H9 (cell line): ENCODE measurements at places on chromosomes 11 and 22.
A peak's percentile ranks its signal among the peaks of the same experiment; 100 is the strongest.

DNA sequence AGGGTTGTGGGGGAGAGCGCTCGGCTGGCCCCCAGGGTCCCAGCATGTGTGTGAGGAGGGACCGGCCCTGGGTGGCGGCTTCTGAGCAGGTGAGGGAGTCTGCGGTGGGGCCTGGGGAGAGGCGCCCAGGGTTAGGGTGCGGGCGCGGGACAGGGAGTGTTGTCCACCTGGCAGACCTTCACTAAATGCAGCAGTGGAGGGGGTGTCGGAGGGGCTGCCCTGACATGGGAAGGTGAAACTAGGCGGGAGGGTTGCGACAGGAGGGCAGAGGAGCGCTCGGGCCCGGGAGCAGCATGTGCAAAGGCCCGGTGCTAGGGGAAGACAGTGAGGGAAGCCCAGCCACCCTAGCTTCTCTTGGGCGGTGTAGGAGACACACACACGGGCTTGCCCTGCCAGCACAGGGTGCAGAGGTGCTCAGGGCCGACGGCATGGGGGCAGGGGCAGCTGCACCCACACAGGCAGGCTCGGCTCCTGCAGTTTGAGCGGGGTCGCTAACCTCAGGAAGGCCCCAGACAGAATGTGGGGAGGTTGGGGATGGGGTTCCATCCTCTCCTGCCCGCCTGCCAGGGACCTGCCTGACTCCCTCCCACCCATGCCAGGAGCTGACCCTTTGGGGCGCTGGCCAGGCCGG is 22.2 kb downstream of the OTUB1 start:
- no peak for DNase-seq

DNA sequence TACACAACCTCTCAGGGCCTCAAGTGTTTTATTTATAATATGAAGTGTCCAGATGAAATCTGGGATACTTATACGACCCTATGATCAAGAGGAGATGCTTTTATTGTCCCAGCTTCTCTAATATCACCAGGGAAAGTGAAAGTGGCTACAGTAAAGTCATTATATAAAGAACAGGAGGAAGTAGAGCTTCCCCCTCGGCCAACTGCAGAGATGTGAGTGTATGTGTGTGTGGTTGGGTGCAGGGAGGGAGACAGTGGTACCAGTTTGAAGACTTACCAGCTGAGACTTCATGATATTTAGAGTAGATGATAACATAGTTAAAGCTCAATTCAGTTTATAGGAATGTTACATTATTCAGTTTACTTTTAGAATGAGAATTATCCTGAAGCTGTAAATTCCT is 373.6 kb upstream of the DDI1 start:
- no peak for DNase-seq

DNA sequence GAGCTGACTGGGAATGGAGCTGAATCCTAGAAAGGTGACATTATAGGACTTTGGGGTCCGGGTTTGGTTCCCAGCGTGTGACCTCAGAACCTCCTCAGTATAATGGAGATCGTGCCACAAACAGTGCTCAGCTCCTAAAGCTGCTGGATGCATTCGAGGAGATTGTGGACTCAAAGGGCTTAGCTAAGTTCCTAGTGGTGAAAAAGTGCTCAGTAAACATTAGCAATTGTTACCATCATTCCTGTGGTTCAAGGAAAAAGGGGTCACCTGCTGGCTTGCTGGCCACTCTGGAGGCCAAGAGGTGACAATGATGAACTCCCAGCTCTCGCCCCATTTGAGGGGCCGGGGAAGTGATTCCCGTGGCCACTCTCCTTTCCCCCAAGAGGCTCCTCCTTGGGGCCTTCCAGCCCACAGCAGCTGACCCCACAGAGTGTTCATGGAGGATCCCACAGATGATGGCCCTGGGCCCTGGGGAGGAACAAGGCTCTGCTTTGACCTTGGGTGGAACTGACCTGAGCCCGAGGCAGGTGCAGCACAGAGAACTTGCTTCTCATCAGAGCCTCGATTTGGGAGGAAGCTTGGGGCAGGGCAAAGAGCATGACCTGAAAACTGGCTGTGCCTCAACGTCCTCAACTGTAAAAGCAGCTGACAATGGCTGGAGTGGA is 40.1 kb downstream of the TRIM29 start:
- DNase-seq = no peak

DNA sequence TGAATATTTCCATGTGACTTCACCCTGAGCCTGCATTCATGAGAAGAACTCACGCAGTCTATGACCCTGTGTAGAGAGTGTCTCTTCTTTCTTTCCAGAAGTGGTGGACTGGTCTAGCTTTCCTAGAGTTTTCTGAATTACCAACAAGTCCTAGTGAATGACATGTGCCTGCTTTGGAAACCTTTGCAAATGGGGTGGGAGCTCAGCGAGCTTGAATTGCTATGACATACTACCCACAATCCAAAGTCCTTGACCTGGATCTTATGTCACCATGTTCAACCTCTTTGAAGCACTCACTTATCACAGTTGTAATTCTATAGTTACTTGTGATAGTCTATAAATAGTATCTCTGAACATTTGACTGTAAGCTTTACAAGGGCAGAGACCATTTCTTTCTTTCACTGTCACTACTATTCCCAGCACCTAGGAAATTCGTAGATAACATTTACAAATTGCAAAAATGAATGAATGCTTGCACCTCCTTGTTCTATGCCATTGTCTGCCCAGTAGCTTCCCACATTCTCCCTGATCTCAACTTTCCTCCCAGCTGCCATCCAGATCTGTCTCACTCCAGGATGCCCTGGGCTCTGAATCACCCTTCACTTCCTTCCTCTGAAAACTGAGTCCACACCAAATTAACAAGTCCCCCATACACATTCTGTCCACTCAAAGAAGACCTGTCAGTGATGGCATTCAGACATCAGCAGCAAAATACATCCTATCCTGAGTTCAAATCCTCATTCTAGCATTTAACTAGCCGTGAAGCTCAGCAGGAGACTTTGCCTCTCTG is 201.9 kb upstream of the SESN3 start:
- DNase-seq = no peak

DNA sequence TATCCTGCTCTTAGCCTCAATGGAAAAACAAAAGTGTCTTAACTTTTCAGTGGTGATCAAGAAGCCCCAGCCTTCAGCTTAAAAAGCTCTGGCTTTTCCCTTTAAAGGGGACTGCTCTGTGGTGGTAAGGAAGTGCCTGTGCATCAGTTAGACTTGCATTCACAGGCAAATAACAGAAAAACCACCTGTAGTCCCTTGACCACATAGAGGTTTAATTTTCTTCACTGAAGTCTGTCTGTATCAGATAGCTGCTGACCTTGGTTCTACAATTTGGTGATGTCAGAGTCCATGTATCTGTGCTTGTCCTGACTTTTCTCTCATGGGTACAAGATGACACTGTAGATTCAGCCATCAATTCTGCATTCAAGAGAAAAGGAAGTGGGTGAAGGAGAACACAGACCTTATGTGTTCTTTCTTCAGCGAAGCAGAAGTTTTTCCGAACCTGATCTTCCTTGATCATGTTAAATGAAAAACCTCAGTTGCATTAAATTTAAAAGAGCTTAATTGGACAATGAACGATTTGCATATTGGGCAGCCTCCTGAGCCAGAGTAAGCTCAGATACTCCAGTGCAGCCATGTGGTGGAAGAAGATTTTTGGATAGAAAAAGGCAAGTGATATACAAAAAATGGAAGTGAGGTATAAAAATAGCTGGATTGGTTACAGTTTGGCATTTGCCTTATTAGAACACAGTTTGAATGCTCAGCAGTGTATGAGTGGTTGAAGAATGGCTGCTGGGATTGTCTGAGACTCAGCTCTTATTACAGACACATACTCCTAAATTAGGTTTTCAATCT is 43.2 kb upstream of the RDX start:
- DNase-seq = no peak

GRCh38 chr11:2432628-2433071 is 11.7 kb downstream of the TRPM5 start:
- no peak for DNase-seq

DNA sequence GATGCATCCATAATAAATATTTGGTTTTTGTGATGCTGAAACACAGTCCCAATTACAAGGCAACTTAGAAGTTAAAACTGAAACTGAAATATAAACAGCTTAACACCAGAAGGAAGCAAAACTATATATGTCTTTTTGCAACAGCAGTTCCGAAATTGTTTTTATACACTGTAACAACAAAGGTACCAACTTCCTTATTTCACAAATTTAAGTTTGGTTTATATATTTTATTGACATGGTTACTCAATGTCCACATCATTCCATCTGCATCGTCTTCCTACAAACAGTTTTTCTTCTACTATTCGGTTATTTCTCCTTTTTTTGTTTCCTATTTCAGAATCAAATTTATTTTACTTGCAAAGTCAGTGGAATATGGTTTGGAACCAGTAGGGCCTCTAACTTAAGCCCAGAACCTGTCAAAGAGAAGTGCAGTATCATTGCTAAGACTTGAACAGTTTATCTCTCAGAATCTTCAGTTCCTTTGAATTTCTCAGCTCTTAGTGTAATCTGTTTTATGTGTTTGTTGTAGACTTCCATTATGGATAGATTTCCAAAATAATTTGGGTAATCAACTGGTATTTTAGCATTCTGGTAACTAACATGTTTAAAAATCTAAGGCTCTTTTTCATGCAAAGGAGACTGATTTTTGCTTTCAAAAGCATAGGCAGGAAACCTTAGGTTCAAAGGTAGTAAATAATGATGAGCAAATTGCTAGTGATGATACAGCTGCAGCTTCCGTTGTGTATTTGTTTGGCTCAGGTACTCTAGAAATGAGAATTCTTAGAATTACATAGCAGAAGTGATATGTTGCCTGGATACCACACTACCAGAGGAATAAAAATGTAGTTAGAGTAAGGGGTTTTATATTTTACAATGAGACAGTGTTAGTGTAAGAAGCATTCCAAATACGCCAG is 8.2 kb upstream of the HSPA8 start:
- DNase-seq = no peak

DNA sequence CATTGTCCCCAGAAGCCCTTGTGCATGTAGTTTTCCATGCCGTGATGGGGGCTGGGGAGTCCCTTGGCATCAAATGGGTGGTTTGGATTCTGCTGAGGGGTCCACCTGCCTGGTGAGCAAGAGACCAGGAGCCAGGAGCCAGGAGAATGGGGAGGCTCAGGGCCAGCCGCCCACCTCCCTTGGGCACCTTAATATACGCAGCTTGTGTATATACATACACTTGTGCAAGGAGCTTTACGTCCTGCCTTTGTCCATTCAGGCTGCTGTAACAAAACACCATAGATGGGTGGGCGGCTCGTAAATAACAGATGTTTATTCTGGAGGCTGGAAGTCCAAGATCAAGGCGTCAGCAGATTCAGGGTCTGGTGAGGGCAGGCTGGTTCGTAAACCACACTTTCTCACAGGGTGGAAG is 62.5 kb downstream of the SMIM38 start:
- DNase-seq = peak; percentile 20

GRCh38 chr11:119689302-119689701 is 39.7 kb downstream of the NECTIN1 start:
- no peak for DNase-seq

DNA sequence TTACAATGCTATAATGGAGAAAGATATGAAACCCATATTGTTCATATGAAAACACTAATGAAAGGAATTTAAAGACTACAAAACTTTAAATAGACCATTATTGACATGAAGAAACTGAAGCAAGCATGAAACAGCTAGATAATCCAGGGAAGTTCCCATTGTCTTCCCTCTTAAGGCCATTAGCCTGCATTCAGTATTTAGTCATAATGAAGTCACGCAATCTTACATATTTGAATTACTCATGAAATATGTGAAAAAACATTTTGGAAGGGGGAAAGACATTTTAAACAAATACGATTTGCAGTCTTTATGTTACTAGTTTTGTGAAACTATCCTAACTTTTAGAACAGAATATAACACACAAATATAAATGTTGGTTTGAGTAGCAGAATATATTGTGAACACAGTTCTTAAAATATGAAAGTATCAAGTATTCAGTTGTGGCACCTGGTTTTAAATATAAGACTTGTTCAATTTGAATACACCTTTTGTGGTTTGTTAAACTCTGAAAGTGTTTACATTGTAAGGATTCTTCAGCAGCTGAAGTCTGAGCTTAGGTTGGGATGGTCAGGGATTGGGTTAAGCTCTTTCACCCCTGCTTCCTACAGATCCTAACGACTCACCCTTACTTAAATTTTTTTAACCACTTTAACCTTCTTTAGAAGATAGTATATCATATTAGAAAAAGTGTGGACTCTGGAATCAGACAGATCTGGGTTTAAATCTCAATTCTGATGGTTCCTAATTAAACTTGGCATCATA is 500.3 kb upstream of the TENM4 start:
- no peak for DNase-seq

- DNase-seq = no peak
Measured at GRCh38 chr22:45918459-45919370, 58.2 kb downstream of the WNT7B start.

- DNase-seq = peak; percentile 18
Measured at GRCh38 chr11:10633261-10633660, 60.3 kb downstream of the IRAG1 start.

GRCh38 chr11:103070142-103070541 is 21.8 kb downstream of the DCUN1D5 start:
- no peak for DNase-seq

- DNase-seq = no peak
Measured at GRCh38 chr11:4076774-4077173, 17.8 kb upstream of the RRM1 start.

GRCh38 chr11:124867700-124868099 is 2.5 kb downstream of the ROBO3 start:
- DNase-seq = peak; percentile 59

- DNase-seq = no peak
Measured at GRCh38 chr22:41732096-41732772, 32.9 kb downstream of the MEI1 start.

DNA sequence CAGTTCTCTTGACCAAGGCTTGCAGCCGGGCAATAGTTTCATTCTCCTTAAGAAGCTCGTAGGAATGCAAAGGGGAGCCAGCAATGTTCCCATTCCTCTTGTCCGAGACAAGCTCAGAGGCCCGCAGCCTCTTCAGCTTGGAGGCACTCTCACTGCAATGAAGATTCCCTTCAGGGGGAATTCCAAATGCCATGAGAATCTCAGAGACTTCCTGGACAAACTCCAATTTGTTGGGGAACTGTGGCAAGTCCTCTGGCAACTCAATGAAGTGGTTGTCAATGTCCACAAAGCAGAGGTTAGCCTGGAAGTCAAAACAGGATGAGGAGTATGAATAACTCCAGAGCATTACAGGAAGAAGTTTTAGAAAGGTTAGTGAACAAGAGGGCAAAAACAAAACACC is 84.4 kb downstream of the DENND5A start:
- no peak for DNase-seq

GRCh38 chr11:74035264-74035663 is 26.4 kb upstream of the UCP3 start:
- DNase-seq = no peak

GRCh38 chr22:45105281-45105702 is 58.4 kb upstream of the NUP50 start:
- DNase-seq = no peak
